Activated CD4-positive, alpha-beta T cell treated with anti-CD3 and anti-CD28 coated beads, Interleukin-2, amount 10 ng/mL, durations not matched to agents 24 days and 14 days (primary cell): ENCODE measurements at places on chromosomes 4 and X. TPM values are rescaled to one million over a fixed set of nuclear protein-coding genes. Genes with fewer than 3 reads are reported as not detected.

DNA sequence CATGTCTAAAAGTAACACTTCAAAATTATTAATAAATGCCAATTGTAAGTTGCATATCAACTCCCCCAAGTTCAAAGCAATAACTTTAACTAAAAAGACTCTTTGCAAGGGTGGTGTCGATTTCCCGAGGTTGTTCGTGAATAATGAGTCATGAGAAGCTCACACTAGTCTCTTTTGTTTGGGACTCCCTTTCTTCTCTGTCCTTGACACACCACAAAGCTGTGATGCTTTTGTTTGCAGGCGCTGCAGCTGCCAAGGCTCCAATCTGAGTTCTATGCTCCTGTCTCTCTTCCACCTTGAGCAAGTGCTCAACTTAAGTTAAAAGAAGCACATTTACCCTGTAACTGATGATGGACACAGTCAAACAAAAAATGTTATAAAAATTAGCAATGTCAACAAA, 65.9 kb downstream of the FAT1 start:
- DNase-seq, result no peak
- no peak overlapping the region for H3K27ac ChIP-seq
- no peak overlapping the region for H3K4me3 ChIP-seq
- H3K36me3 ChIP-seq, result no peaks in the 10 kb centered on the region
- H3K27me3 ChIP-seq, result no peaks in the 10 kb centered on the region

DNA sequence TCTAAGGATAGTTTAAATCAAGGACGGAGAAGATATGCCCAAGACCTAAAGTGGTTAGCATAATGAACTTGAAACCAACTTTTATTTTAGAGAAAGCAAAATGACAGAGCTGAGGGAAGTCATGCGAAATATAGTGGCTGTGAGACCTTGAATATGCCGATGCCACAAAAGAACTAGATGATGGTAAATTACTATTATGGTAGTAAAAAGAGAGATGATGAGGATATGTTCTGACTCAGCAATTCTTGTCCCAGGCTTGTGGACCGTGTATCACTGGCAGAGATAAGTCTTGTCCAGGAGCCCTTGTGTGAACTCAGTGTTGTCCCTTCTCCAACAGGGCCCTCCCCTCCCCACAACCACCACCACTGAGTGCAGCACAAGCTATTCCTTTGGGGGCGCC, 1605.6 kb upstream of the TENM3 start:
- no peaks in the 10 kb centered on the region for H3K4me1 ChIP-seq
- no peak overlapping the region for H3K4me3 ChIP-seq
- no peaks in the 10 kb centered on the region for H3K36me3 ChIP-seq
- H3K27me3 ChIP-seq, result no peaks in the 10 kb centered on the region
- no peak for DNase-seq

- peaks cover 4% of the 10 kb centered on the region for H3K4me1 ChIP-seq
- H3K27ac ChIP-seq, result peak overlapping the region; percentile 61
- DNase-seq, result peak; percentile 84
- H3K36me3 ChIP-seq, result no peaks in the 10 kb centered on the region
- H3K4me3 ChIP-seq, result peak overlapping the region; percentile 61
These were observed 30.2 kb upstream of the CYP4V2 start for GRCh38 chr4:186161138-186161537.

GRCh38 chrX:7283741-7284140, 135.8 kb upstream of the PUDP start:
- no peak overlapping the region for H3K4me3 ChIP-seq
- no peaks in the 10 kb centered on the region for H3K4me1 ChIP-seq

DNA sequence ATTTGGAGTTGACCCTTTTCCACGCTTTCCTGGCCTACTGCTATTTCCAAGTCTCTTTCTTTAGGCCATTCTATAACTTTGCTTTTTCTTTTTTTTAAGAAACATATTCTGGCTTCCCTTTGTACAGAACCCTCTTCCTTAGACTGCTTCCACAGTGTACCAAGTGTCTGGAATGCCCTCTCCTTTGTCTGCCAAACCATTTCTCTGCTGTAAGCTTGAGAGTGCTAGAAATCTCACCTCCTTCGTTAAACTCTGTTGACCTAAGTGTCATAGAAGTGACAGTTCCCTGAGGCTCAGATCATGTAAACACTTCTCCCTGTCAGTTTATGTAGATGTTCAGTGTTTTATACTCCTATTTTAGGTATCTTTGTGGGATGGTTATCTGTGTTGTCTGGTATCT, 108.4 kb downstream of the EDA start:
- DNase-seq, result no peak
- no peak overlapping the region for H3K4me3 ChIP-seq
- H3K4me1 ChIP-seq, result no peaks in the 10 kb centered on the region
- H3K36me3 ChIP-seq, result no peaks in the 10 kb centered on the region
- H3K27me3 ChIP-seq, result no peaks in the 10 kb centered on the region

- H3K36me3 ChIP-seq, result no peaks in the 10 kb centered on the region
- no peak overlapping the region for H3K4me3 ChIP-seq
- H3K27me3 ChIP-seq, result no peaks in the 10 kb centered on the region
- DNase-seq, result no peak
- no peaks in the 10 kb centered on the region for H3K4me1 ChIP-seq
These were observed 1149.2 kb downstream of the PCDH18 start for GRCh38 chr4:136383082-136383481.

DNA sequence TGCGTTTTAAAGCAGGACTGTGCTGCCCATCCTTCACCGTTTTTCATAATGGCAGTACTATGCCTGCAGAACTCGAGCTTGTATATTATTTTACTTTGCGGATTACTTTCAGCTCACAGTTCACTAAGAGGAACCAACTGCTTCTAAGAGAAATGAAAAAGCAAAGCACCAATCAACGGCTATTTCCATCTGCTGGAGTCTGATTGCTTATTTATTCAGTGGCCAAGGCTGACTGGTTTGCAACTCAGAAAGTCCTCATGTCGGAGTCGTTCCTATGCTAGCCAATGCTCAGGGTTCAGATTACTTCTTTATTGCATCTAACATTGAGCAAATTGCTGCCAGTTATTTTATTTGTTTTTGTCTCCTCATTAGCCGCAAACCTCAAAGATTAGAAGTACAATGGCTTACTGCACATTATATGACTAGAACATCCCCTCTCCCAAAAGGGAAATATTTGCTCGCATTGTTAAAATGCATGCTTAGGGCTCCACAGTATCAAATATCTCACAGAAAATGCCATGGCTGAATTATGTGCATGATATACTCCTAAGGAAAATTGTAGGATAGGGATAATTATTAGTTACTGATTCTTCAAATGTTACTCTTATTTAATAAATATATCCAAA, 1628.2 kb upstream of the ADGRL3 start:
- H3K4me1 ChIP-seq, result no peaks in the 10 kb centered on the region
- no peak overlapping the region for H3K27ac ChIP-seq

DNA sequence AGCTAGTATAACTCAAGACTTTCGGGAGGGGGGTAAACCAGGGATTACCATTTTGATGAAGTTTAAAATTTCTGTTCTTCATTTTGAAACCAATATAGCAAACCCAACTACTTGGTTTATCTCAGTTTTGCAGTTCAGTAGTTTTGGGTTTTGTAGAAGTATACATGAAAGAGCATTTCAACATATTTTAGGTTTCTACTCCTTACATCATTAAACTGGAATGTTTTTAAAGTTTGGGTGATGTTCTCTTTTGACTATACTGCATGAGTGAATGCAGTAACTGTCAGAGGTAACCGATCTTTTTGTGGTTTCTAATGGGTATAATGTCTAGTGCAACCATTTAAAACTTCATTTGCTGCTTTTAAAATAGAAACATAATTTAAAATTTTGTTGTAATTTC, 248.3 kb upstream of the MAD2L1 start:
- H3K27ac ChIP-seq, result no peak overlapping the region
- H3K36me3 ChIP-seq, result no peaks in the 10 kb centered on the region
- H3K27me3 ChIP-seq, result no peaks in the 10 kb centered on the region
- no peak for DNase-seq
- H3K4me3 ChIP-seq, result no peak overlapping the region

GRCh38 chr4:15024386-15024785, 22.1 kb downstream of the CPEB2 start:
- H3K27me3 ChIP-seq, result no peaks in the 10 kb centered on the region
- no peak for DNase-seq
- H3K27ac ChIP-seq, result no peak overlapping the region
- peaks cover 28% of the 10 kb centered on the region for H3K4me1 ChIP-seq
- H3K36me3 ChIP-seq, result peaks cover 48% of the 10 kb centered on the region

DNA sequence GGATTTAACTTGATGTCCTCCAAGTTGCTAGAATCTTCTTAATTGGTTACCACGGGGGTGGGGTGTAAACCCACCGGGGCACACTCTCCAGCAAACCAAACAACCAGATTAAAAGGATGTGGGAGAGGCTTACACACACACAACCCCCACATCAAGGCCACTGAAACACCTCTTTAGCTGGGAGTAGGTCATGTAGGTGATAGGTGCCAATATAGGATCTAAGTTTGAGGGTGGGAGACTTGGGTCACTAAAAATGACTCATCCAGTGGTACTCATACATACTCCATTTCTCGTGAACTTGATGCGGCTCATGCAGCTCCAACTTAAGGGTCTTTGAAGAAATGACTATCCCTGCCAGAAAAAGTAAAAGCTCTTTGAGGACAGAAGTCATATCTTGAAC, 20.5 kb upstream of the CD40LG start:
- H3K27ac ChIP-seq, result peak overlapping the region; percentile 96
- no peaks in the 10 kb centered on the region for H3K27me3 ChIP-seq
- peak overlapping the region; percentile 57 for H3K4me3 ChIP-seq
- DNase-seq, result peak; percentile 79
- peaks cover 8% of the 10 kb centered on the region for H3K36me3 ChIP-seq
- H3K4me1 ChIP-seq, result peaks cover 75% of the 10 kb centered on the region

GRCh38 chr4:121977251-121978171, 25.7 kb upstream of the TRPC3 start:
- H3K27me3 ChIP-seq, result peaks cover 24% of the 10 kb centered on the region
- peaks cover 5% of the 10 kb centered on the region for H3K4me1 ChIP-seq
- no peak for DNase-seq
- no peak overlapping the region for H3K27ac ChIP-seq
- no peak overlapping the region for H3K4me3 ChIP-seq

- H3K27ac ChIP-seq, result no peak overlapping the region
- H3K36me3 ChIP-seq, result no peaks in the 10 kb centered on the region
- no peak for DNase-seq
- no peak overlapping the region for H3K4me3 ChIP-seq
- peaks cover 7% of the 10 kb centered on the region for H3K4me1 ChIP-seq
These were observed 167.9 kb downstream of the MAML3 start for GRCh38 chr4:139986106-139986505.

- H3K4me1 ChIP-seq, result peaks cover 37% of the 10 kb centered on the region
- peak overlapping the region; percentile 92 for H3K27ac ChIP-seq
- H3K36me3 ChIP-seq, result peaks cover 21% of the 10 kb centered on the region
- H3K4me3 ChIP-seq, result peak overlapping the region; percentile 57
These were observed 39.5 kb downstream of the CD40LG start for GRCh38 chrX:136687457-136687856.

Gene CT45A3
- not detected in 2 replicates for total RNA-seq

Gene GAB1
- total RNA-seq, result 0.65 and 0.76 TPM in 2 replicates

Gene DOK7
- not detected in 2 replicates for total RNA-seq

Gene CXCL6
- not detected in 2 replicates for total RNA-seq

Gene RNF4
- 94.8 and 95.4 TPM in 2 replicates for total RNA-seq

Gene IL2
- total RNA-seq, result 965 and 976 TPM in 2 replicates

Gene NWD2
- total RNA-seq, result not detected in 2 replicates

Gene TMPRSS11A
- not detected in 2 replicates for total RNA-seq
